A172 (cell line): ENCODE measurements at places on chromosomes 2 and 18.
A peak's percentile ranks its signal among the peaks of the same experiment; 100 is the strongest.

DNA sequence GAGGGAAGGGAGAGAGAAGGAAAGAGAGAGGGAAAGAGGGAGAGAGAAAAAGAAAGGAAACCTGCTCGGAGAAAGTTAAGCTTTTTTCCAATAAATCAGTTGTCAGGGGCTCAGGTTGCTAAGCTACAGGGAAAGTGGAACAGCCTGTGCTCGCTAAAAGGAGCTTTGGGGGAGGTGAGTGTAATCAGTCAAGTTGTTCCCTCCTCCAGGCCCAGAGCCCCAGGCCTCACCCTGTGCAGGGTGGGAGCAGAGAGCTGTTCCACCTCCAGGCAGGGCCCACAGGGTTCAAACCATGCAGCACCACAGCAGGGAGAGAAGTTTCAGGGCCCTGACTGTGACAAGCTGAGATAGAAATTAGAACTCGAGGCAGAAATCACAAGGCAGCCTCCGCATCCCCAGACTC, 56.4 kb upstream of the PPP1CB start:
- DNase-seq = no peak

GRCh38 chr2:19868701-19869580, 32.8 kb downstream of the TTC32 start:
- no peak for DNase-seq

DNA sequence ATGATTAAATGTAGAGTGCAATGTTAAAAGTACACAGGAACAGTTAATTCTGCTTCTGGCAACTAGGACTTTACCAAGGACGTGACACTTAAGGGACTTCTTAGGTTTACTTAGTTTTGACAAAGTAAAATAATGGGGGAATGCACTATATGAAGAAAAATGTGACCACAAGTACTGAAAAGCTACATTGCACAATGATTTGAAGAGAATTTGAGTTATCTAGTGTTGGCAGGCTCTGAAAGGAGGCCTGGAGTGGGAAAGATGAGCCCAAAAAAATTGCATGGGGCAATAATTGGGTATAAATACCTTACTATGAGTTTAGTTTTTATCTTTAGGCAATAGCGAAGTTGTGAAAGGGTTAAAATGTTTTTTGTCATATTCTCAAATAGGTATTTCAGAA, 173.7 kb downstream of the DOK6 start:
- DNase-seq = no peak

GRCh38 chr18:45116116-45116515, 435.4 kb downstream of the SETBP1 start:
- no peak for DNase-seq

DNA sequence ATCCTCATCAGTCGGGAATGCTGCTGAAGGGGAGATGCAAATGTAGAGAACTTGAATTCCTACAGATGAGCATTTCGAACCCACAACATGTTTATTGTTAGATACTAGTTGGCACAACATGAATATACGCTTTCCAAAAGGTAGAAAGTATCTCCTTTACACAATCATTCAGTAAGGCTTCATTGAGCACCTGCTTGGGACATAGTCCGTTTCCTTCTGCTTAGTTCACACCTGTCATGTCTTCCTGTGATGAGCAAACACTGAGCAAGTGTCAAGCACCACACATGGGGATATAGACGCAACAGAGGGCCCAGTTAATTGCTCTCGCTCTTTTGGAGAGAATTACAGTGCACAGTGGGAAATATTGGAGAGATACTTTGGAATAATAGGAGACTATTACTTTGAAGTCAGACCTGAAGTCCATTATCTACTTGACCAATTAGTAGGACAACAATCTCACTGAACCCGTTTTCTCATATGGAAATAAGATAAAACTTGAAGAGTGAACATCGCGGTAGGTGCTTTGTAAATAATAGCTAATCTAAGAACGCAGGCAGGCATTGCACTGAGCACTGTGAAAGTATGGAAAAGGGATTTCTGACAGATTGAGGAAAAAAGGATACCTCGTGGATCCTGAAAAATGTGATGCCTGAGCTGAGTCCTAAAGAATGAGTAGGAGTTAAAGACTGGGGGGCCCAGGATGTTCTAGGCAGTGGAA, 1.2 kb downstream of the CPSF3 start:
- no peak for DNase-seq

DNA sequence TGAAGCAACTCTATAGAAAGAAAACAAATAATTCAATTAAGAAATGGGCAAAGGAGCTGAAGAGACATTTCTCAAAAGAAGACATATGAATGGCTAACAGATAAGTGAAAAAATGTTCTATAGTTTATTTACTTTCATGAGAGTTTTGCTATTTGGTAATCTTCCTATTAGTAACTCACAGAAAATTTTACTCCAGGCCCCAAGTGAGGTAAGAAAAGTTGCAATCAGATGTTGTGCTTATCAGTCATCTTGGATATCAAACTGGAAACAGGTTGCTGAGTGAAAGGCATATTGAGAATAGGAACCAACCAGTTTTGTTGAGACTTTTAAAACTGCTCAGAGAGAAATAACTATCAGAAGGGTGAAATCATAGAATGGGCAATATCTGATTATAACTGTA, 1179.0 kb upstream of the ACVR2A start:
- DNase-seq = no peak

- no peak for DNase-seq
These were observed 137.8 kb downstream of the ZAP70 start for GRCh38 chr2:97851172-97851571.

- DNase-seq = peak; percentile 35
These were observed 124.7 kb downstream of the PDE1A start for GRCh38 chr2:182302174-182302573.

DNA sequence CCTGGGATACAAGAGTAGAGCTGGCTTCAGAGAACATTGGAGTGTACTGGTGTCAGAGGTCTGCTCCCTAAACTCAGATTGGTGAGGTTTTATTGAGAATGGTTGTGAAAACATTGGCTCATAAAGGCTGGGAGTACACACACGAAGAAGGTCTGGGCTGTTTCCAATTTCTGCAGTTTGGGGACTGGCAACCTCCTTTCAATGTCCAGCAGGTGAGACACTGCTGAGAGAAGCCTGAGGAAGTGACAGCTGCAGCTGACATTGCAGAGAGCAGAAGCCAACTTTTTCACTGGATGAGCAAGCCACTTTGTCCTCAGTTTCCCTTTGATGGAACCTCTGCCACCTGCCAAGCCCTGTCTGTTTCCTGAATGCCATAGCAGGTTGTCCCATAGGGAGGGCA, 346.6 kb upstream of the SPRED2 start:
- no peak for DNase-seq

DNA sequence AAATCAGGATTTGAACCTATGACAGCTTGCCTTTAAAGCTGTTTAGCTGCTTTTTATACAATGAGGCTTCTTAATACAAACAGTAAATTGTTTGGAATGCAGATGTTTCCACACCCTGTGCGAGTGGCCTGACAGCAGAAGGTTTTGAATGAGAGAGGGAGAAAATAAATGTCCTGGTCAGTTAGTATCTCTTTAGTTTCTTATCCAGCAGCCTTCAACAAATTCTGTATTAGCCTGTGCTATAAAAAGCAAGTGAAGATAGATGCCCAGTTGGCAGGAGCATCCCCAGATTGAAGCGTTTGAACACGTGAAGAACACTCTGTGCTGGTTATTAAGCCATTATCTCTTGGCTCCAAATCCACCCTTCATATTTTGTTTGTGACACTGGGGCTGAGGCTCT, 70.6 kb downstream of the CERS6 start:
- DNase-seq = no peak

DNA sequence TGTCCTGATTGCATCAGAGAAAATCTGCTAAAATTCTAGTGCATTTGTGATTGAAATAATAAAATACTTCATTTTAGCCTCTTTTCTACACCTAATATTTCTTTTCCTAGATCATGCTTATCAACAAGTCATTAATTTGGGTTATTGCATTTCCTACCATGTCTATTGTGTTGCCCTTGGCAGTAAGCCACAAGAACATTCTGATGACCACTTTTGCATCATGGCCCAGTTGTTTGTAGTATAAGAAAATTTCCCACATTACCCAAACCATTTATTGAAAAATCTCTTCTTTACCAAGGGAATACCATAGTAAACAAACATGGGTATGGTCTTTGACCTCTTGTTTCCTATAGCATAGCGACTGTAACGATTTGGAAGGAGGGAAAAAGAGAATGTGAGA, 76.3 kb downstream of the R3HDM1 start:
- DNase-seq = no peak

GRCh38 chr2:99974682-99975375, 167.6 kb downstream of the AFF3 start:
- no peak for DNase-seq

DNA sequence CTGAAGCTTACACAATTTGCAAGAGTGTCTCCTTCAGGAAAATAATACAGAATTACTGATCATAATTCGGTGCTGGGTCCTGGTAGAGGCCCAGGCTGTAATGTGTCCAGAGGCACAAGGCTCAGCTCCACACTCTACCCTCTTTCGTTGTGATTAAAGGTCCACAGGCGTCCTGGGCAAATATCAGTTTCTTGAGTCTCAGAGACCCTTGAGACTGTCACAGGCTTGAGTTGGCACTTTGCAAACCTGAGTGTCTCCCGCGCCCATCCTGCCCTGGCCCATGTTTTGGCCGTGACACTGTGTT, 46.9 kb upstream of the SMAD7 start:
- DNase-seq = no peak

DNA sequence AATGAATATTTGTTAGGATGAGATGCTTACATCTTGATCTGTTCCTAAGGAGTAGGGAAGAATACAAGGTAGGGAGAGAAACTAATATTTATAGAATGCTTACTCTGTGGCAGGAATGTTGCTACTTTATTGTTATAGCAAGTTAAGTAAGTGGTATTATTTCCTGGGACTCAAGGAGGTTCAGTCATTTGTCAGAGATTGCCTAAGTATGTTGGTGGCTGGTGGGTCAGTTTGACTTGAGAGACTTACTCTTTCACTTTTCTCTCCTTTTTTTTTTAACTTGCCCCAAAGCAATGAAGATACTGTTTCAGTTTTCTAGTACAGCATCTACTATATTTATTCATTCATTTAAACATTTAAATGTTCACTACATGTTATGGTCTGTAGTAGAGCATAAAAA, 209.2 kb upstream of the STON1 start:
- DNase-seq = no peak

DNA sequence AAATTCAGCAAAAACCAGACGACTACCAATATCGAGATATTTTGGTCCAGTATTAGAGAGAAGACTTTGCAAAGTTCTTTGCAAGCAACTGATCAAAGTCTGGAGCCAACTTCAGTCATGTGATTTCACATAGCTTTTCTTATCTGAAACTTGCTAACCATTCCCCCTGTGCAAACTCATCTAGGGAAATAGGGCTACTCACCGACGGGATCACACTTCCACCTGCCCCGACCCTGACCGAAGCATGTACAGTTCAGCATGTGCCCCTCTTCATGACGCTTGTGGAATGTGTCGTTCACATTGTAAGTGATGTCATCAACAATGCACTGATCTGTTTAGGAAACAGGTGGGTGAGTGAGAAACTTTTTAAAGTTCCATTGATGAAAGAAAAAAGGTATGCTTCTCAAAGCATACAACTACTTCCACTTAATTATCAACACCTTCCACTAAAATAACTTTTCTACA, 15.4 kb downstream of the FN1 start:
- no peak for DNase-seq

DNA sequence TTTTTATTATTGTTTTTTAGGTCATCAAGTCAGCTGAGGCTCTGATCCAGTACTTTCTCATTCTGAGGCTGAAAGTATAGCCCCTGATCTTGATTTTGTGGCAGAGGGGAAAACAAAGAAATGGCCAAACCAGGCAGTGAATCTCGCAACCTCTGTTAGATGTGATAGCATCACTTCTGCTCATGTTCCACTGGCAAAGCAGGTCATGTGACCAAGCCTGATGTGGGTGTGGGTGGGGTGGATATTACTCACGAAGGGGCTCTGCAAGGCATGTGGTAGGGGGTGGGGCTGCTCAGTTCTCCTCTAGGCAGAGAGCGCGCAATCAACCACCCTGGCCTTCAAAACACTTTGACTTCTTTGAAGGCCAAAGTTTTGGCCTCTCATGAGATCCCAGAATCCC, 254.2 kb downstream of the MYCN start:
- no peak for DNase-seq

DNA sequence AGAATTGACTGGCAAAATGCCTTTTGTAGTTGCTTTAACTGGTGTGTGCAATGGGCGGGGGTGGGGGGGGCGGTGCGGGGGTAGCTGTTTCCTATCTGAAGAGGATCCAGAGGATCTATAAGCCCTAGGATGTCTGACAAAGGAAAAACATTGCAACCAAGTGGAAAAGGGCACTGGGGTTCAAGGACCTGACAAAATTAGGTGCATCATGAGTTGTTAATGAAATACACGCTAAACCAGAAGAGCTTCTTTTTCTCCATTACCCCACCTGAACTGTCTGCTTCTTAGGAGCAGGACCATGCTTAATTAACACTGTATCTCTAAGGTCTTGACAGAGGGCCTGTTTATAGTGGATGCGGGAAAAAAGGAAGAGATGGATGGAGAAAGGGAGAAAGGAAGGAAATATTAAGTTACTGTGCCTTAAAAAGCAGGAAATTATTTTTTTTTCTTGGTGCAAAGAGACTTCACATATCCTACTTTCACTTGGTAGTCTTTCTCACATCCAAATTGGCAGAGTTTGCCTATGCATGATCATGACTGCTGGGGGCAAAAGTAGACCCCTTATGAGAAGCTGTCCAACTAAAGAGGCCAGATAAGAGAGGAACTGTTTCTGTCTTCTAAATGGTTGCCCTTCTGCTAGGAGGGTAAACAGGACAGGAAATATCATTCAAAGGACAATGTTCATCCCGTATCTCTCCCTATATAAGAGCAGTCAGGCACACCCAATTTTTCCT, 4.6 kb downstream of the RND3 start:
- no peak for DNase-seq

- DNase-seq = no peak
These were observed 161.4 kb upstream of the SP5 start for GRCh38 chr2:170553748-170554147.

GRCh38 chr2:199303728-199304177, 154.0 kb downstream of the SATB2 start:
- peak; percentile 97 for DNase-seq

- DNase-seq = no peak
These were observed 75.0 kb upstream of the SLC25A52 start for GRCh38 chr18:31835528-31836133.

DNA sequence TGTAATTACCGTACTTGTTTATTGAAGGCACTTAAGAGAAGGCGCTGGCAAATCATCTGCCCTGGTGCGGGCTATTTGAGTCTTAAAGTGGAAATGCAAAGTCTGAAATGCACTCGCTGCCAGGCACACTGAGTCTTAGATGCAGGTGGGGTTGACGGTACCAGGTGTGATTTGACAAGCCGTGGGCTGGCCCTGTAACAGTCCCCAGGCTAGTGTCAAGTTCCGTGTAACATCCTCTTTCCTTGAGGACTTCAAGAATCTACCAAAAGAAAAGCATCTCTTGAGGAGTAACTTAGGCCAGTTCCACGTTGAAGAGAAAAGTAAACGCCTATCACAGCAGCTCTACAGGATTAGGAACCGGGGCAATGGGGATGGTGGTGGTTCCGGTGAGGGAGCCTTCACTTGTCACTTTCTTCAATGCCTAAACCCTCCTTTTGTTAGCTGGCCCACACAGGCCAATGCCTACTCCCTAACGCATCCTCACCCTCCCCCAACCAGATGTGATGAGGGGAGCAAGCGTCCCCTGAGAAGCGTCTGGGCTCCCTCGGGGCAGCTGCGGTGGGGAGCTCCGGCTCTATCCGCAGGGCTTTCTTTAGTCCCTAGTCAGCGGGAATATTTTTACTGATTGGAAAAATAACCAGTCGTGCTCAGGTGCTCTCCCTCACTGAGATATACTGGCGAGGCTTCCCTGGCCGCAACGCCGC, 1.5 kb upstream of the UGP2 start:
- DNase-seq = no peak
